ENCODE measurements at places on chromosomes 13 and 19.

DNA sequence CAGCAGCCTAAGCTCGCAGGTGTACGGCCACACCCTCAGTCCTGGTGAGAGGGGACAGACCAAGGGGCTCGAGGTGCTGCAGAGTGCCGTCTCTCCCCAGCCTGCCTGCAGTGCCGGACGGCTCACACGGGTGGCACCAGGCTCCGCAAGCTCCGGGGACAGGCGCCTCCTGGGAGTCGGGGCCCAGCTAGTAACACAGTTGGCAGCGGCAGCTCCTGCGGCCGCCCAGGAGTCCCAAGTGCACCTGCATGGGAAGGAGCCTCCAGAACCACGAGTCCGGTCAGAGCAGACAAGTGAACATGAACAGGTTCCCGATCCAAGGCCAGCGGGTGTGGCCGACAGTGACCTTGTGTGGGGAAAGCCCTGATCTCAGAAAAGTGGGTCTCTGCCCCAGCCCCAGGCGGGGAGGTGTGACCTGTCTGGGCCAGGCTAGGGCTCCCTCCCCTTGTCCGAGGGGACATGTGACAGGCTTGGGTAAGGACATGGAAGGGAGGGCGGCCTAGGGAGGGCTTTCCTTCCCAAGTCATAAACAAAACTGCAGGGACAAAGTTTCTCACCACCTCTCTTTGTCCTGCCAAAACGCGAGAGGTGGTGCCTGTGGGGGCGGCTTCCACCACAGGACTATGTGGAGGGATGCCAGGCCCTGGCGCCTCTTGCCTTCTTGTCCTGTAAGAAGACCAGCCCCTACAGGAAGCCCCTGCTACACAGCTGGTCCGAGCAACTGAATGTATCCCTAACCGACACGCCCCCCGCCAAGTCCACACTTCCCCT lies 46.5 kb downstream of the MLLT1 start:
- no peak for DNase-seq

- no peak for DNase-seq
These were observed 235.4 kb downstream of the PCDH20 start for GRCh38 chr13:61180234-61180633.

DNA sequence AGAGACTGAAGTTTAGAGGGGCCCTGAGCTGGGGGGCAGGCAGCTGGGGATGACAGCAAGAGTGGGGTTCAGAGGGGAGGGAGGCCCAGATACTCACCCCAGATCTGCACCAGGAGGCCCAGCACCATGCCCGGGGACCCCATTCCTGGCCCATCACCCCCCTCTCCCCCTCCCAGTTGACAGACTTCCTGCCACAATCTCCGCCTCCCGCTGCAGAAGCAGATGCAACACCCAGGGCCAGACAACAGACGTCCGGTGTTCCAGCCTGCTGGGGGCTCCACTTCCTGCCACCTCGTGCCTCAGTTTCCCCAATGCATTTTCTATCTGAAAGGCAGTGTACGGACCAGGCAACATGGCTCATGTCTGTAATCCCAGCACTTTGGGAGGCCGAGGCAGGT lies at the start of gene TMIGD2:
Gene TMIGD2 (minus strand): TSS at position 147 of the 398 bp plus-strand sequence. CDS start 4 bp downstream, at position 143.
- no peak for DNase-seq

GRCh38 chr19:9075064-9075949 lies 11.6 kb upstream of the OR1M1 start:
- DNase-seq: no peak

- no peak for DNase-seq
These were observed 172.5 kb downstream of the FLT1 start for GRCh38 chr13:28322256-28322905.

- no peak for DNase-seq
These were observed 181.9 kb downstream of the PCDH9 start for GRCh38 chr13:67048084-67048820.

DNA sequence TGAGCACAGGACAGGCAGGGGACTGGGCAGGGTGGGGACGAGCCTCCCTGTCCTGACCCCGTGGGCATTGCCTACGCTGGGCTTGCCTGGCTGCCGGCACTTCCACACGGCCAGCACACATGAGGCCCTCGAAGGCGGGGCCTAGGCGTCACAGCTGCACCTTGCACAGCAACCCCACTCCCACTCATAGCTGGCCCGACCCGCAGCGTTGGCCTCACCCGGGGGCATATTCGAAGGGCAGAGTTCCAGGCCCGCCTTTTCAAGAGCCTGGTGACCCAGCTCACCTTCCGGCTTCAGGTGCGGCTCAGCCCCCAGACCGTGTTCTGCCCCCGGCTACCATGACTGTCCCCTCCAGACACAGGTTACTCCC lies 16.9 kb upstream of the PROZ start:
- no peak for DNase-seq
